ENCODE measurements at places on chromosomes 1 and 21. TPM values are rescaled to one million over a fixed set of nuclear protein-coding genes. Genes with fewer than 3 reads are reported as not detected.

The SYPL2 gene
- polyA plus RNA-seq, result 0.38 TPM

The TRAF3IP3 gene
- polyA plus RNA-seq, result 0.25 TPM

The NCAM2 gene
- polyA plus RNA-seq, result 2.4 TPM

The LRRN2 gene
- not detected for polyA plus RNA-seq

The MYOG gene
- not detected for polyA plus RNA-seq

GRCh38 chr1:53731779-53732305 is 7.1 kb downstream of the GLIS1 start:
- H3K4me3 ChIP-seq, result no peak overlapping the region
- H3K4me1 ChIP-seq, result peaks cover 29% of the 10 kb centered on the region
- no peaks in the 10 kb centered on the region for H3K36me3 ChIP-seq
- DNase-seq, result no peak
- H3K27ac ChIP-seq, result no peak overlapping the region
- no peaks in the 10 kb centered on the region for H3K27me3 ChIP-seq

GRCh38 chr21:34072145-34073031 is 990 bp upstream of the MRPS6 start:
- H3K4me3 ChIP-seq, result peak overlapping the region; percentile 78
- no peak overlapping the region for H3K27ac ChIP-seq
- peaks cover 24% of the 10 kb centered on the region for H3K4me1 ChIP-seq

GRCh38 chr21:45938453-45938755 is 43.2 kb upstream of the COL6A1 start:
- H3K4me1 ChIP-seq, result no peaks in the 10 kb centered on the region
- no peaks in the 10 kb centered on the region for H3K27me3 ChIP-seq
- H3K4me3 ChIP-seq, result no peak overlapping the region
- H3K27ac ChIP-seq, result no peak overlapping the region
- no peak for DNase-seq

GRCh38 chr21:46295996-46296752 is 10.0 kb downstream of the YBEY start:
- H3K4me3 ChIP-seq, result no peak overlapping the region
- H3K36me3 ChIP-seq, result no peaks in the 10 kb centered on the region
- peak overlapping the region; percentile 38 for H3K27ac ChIP-seq
- no peaks in the 10 kb centered on the region for H3K27me3 ChIP-seq

GRCh38 chr1:240100371-240100934 is 8.8 kb downstream of the FMN2 start:
- DNase-seq, result peak; percentile 77
- H3K4me3 ChIP-seq, result peak overlapping the region; percentile 46
- H3K27ac ChIP-seq, result peak overlapping the region; percentile 66
- H3K27me3 ChIP-seq, result no peaks in the 10 kb centered on the region
- H3K36me3 ChIP-seq, result no peaks in the 10 kb centered on the region

DNA sequence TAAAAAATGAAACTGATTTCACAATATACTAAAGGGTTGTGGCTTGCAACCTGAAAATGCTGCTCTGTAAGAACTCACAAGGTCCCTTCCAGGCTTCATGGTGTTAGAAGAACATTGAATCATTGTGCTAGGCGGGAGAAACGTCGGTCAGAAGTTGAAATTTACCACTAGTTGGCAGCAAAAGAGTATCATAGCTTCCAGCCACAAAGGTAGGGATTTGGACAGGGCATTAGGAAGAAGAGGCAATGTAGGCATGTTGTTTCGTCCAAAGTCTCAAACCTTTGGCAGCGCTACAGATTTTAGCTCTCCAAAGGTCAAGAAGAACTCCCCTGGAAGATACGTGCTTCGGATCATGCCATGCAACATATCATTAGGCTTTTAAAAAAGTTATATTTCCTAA is 62.5 kb upstream of the ZP4 start:
- no peak for DNase-seq
- H3K27me3 ChIP-seq, result no peaks in the 10 kb centered on the region
- H3K27ac ChIP-seq, result no peak overlapping the region
- no peaks in the 10 kb centered on the region for H3K4me1 ChIP-seq
- no peak overlapping the region for H3K4me3 ChIP-seq

GRCh38 chr1:70616946-70617345 is 205.9 kb downstream of the CTH start:
- H3K4me1 ChIP-seq, result no peaks in the 10 kb centered on the region
- H3K27ac ChIP-seq, result no peak overlapping the region
- H3K36me3 ChIP-seq, result no peaks in the 10 kb centered on the region
- no peak for DNase-seq
- H3K27me3 ChIP-seq, result no peaks in the 10 kb centered on the region
- H3K4me3 ChIP-seq, result no peak overlapping the region

DNA sequence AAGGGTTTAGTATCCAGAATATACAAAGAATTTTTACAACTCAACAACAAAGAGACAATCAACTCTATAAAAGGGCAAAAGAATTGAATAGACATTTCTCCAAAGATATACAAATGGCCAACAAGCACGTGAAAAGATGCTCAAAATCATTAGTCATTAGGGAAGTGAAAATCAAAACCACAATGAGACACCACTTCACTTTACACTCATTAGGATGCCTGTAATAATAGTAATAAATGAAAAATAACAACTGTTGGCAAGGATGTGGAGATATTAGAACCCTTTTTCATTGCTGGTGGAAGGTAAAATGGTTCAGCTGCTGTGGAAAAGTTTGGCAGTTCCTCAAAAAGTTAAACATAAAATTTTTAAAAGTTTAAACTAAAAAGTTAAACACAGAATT is 7.0 kb upstream of the ABCD3 start:
- DNase-seq, result peak; percentile 16
- no peaks in the 10 kb centered on the region for H3K36me3 ChIP-seq
- H3K27ac ChIP-seq, result no peak overlapping the region
- 0 out of 2 replicates have a peak, but pooled peaks cover 4% of the 10 kb centered on the region for H3K4me1 ChIP-seq
- H3K27me3 ChIP-seq, result no peaks in the 10 kb centered on the region
- no peak overlapping the region for H3K4me3 ChIP-seq

DNA sequence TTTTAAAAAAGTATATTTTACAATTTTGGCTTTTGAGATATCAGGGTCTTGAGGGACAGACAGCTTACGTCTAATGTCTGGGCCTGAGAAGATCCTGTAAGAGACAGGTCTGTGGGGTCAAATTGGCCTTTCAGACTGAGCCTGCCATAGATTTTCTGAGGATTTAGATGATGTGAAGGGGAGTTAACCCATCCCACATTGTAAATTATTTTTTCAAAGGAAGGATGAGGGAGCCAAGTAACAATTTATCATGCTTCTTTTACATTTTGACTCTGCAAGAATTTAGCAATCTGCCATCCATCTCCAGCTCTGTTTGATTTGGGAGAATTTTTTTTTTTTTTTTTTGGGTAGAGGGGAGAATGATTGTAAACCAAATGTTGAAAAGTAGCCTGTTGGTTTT is 160.9 kb downstream of the ROR1 start:
- H3K27me3 ChIP-seq, result no peaks in the 10 kb centered on the region
- no peak overlapping the region for H3K4me3 ChIP-seq
- H3K27ac ChIP-seq, result no peak overlapping the region
- no peaks in the 10 kb centered on the region for H3K36me3 ChIP-seq

GRCh38 chr1:148315071-148315811 is 163.2 kb upstream of the NBPF11 start:
- H3K4me3 ChIP-seq, result no peak overlapping the region
- peak; percentile 75 for DNase-seq
- peaks cover 45% of the 10 kb centered on the region for H3K27me3 ChIP-seq
- no peak overlapping the region for H3K27ac ChIP-seq

DNA sequence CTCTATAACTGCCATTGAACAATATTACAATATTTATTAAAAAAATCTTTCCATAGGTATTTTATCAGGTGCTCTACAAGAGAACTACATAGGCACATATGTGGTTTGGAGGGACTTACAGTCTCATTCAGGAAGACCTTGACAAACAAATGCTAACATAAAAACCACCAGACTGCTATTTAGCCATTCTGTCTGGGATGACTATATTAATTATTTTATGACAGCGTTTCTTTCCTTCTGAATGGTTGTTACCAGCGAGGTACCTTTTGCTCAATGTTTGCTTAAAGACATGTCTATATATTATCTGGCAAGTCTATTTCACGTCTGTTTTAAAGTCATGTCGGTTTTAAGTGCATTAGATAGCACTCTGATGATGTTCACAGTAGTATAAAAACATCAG is 69.7 kb downstream of the RUNX1 start:
- no peak for DNase-seq
- peaks cover 25% of the 10 kb centered on the region for H3K4me1 ChIP-seq
- no peak overlapping the region for H3K27ac ChIP-seq
- no peak overlapping the region for H3K4me3 ChIP-seq

- H3K27me3 ChIP-seq, result no peaks in the 10 kb centered on the region
- no peak overlapping the region for H3K4me3 ChIP-seq
- H3K36me3 ChIP-seq, result no peaks in the 10 kb centered on the region
- peaks cover 12% of the 10 kb centered on the region for H3K4me1 ChIP-seq
Measured at GRCh38 chr1:94143173-94143808, 22.3 kb upstream of the ABCA4 start.

DNA sequence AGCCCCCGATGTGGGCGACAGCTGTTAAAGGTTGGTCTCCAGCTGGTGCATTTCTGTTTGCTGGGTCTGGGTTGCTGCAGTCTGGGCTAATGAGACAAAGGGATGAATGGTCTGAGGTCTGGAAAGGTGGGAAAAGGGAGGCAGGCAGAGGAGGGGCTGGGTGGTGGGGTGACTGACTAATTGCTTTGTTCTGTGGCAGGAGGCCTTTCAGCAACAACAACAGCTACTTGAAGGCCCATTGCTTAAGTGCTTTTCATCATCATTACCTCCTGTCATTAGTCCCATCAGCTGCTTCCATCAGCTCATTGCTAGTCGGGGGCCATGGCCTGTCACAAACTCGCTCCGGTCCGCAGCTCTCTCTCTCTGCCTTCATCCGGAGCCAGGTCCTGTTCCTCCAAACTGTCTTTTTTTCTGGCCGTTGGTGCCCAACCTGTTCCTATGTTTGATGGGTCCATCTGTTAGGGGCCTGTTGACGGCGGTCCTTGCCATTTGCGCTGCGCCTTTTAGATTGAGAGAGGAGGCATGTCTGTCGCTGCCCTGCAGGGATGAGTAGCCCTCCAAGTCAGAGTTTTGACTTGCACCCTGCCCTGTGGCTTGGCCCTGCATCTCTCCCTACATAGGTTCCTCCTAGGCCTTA is 105.6 kb upstream of the PLXNA2 start:
- DNase-seq, result no peak
- no peaks in the 10 kb centered on the region for H3K36me3 ChIP-seq
- H3K4me3 ChIP-seq, result no peak overlapping the region
- H3K27me3 ChIP-seq, result no peaks in the 10 kb centered on the region
- H3K4me1 ChIP-seq, result no peaks in the 10 kb centered on the region

All from GM23248 (cell line).